Umbilical cord (tissue), 2 donors: ENCODE measurements at places on chromosomes 11 and 22. TPM values are rescaled to one million over a fixed set of nuclear protein-coding genes. Genes with fewer than 3 reads are reported as not detected.

Gene XKR3
- total RNA-seq = 9.4 TPM

Gene CLDN5
- 8.7 TPM for total RNA-seq

Gene KDM4E
- total RNA-seq = 4.6 TPM

Gene THRSP
- total RNA-seq = 3.1 TPM

Gene APLP2
- 374 TPM for total RNA-seq

Gene TEAD1
- 158 TPM for total RNA-seq

Gene KCNK4
- total RNA-seq = 3.6 TPM

Gene OSBP
- 38.5 TPM for total RNA-seq

Gene CHRDL2
- not detected for total RNA-seq

Gene FAM227A
- total RNA-seq = 3.1 TPM

Gene TTLL12
- 10.6 TPM for total RNA-seq

Gene BAIAP2L2
- not detected for total RNA-seq

Gene GAS2
- 7.7 TPM for total RNA-seq

Gene ADAMTS15
- total RNA-seq = 10.1 TPM

DNA sequence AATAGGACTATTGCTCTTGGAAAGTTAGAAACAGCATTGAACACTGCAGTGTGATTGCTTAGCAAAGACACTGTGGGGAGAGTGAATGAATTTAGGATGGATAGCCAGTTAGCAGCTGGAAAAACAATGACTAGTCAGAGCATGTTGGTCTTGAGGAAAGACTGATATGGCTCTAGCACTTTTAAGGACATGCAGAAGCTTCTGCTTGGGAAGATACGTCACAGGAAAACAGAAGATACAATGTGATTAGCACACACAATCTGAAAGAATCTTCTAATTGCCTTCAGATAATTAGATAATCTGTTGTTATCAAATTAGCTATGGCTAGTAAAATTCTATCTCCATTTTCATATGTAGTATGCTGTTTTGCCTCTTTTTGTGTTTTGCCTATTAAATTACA, 530.7 kb upstream of the CHORDC1 start:
- no peak for DNase-seq

DNA sequence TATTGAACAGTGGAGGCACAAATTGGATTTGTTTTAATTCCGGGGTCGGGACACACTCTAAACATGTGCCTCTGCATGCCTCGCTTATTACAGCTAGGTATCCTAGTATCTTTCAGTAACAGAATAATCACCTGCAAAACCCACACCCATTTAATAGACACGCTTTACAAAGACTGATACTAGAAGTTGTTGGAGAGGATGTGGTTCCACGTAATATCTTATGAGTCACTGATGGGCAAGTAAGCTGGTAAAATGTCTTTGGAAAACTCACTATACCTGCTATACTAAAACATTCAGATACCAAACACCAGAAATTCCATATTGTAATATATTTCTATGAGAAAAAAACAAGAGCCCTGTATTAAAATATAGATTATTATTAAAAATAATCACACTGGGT, 84.0 kb downstream of the GGTLC2 start:
- no peak for DNase-seq

DNA sequence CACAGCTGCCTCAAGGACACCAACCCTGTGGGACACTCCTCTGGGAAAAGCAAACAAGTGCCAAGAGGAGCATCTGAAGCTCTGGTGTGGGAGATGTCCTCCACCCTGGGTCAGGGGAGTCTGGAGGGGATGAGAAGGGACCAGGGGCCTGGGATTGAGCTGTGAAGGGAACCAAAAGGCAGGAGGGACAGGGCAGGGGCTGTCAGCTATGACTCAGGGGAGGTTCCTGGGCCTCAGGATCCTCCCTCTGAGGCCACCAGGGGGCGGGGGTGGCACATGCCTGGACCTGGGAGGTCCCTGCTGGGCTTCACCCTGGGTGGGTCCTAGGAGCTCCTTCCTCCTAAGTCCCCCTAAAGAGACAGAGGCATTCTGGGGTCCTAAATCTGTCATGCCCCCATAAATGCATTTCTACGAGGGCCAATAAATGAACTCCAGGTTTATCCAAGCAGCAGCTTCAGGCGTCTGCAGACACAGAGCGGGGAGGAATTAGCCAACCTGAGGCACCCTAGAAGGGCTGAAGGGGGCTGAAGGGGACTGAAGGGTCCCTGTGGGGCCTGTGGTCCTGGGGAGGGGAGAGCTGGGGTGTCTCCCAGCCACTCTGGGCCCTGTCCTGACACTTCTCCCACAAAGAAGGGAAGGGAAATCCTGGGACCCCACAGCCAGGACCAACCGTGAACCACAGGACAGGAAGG, 31.9 kb upstream of the IGLL5 start:
- DNase-seq = no peak

- no peak for DNase-seq
These were observed 2.5 kb upstream of the EHF start for GRCh38 chr11:34618406-34618805.

- DNase-seq = no peak
These were observed 139.6 kb downstream of the TRIM44 start for GRCh38 chr11:35802221-35802620.

- DNase-seq = peak; percentile 35
These were observed 1240.1 kb downstream of the LRRC4C start for GRCh38 chr11:40219401-40219800.

DNA sequence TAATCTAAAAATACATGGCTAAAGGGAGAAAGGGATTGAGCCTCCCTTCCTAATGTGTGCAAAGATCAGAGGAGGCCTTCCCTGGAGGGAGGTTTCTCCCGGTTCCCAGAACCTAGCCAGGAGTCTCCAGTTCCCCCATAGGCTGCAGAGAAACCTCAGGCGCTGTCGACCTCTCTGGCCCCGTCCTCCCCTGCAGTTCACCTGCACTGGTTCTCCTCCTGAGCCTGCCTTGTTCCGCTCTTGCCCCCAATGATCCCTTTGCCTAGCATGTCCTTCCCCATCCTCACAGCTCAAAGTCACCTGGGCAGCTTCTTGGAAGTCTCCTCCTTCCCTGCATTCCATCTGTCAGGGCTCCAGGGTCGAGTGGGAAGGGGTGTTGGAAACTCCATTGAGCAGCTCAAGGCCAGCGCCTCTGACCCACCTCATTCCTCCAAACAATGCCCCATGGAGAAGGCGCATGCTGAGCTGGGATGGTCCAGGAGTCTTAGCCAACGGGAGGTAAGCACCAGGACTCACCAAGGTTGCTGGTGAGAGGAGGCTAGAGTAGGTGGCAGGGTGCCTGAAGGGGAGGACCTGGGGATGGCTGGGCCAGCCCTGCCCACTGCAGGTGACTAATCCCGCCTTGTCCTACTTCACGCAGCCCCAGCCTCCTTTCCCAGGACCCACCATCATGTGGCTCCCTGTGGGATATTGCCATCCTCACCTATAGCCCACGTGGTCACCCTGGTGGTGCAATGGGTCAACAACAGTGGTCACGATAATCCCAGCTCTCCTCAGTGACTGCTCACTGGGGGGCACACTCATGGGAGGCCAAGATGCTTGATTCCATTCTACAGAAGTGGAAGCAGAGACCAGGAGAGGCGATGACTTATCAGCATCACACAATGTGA, 15.4 kb downstream of the RSPH14 start:
- no peak for DNase-seq

DNA sequence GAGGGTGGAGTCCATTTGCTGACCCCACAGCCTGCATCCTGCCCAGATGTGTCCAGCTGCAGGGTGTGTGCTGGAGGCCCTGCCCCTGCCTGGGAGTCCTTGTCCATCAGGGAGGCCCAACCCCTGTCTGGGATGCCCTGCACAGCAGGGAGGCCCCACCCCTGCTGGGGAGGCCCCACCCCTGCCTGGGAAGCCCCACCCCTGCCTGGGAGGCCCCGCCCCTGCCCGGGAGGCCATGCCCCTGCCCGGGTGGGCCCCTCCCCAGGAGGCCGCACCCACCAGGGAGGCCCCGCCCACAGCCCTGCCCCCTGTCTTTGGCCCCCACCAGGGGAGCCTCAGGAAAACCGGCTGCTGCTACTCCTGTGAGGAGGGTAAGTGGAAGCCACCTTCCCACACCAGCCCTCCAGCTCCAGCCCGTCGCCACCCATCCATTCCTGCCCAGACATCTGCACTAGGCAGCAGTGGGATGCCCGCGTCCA, 37.2 kb downstream of the MUC5B start:
- no peak for DNase-seq

DNA sequence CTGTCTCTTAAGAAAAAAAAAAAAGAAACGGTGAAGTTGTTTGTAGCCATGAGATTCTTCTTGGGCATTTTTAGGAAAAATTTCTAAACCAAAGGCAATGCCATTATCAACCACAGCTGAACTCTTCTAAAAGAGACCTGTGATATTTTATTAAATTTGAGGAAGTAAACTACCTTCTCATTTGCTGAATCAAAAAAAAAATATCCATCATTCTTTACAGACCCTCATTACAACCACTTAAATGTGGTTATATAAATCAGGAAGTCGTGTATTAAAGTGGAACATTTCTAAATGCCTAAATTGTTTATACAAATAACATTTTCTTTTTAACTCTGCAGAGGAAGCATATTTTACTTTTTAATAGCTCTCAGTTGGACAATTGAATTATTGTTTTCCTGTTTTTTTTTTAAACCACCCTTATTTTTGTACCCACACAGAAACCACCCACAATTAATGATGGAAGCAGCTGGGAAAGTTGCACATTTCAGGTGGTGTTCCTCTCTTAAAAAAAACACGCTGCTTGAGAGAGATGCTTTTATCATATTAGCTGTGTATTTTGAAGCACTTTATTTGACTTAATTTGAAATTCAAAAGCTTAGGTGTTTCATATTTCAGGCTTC, 91.2 kb downstream of the ARHGAP42 start:
- DNase-seq = no peak

DNA sequence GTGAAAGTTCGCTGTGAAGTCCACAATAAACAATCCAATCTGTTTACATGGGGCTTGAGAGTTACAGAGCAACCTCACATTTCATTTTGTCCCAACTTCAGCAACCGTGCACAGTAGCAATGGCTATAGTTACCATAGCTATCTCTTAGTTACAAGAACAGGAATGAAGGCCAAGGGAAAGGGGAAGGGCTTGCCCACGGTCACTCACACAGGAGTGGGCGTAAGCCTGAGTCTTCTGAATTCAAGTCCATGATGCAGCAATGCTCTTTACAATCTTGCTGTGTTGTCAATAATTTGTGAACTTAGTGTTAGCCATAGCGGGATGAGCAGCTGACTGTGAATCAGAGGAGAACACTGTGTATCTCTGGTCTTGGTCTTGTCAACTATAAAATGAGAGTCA, 102.9 kb downstream of the ADAMTS15 start:
- no peak for DNase-seq

DNA sequence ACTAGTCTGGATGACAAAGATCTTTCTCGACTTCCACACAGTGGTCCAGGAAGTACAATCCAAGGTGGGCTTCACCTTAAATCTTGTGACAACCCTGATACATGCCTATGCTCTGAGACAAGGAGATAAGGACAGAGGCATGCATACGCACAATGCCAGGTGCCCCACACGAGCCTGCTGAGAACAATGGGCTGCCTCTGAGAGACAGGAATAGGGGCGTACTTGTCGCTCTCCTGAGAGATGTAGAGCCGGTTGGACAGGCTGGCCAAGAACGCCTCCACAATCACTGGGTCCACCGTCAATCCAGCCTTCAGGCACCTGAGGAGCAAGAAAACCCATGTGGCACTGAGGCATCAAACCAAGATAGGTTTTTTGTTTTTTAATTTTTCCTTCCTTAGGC, 25.5 kb downstream of the SERPIND1 start:
- DNase-seq = peak; percentile 57

DNA sequence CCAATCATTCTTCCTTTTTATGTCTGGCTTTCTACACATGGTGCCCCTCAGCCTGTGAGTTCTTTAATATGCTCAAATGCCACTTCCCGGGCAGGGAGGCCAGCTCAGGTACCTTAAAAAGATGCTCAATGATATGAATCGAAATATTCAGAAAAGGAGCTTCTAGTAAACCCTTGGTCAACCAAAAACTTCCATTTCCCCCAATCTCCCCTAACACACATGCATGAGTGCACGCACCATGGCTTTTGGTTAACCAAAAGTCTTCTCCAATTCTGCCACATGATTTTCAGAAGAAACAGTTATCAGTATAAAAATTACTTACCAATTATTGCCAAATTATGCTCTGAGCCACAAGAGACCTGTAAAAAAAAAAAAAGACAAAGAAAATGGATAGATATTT, 135.0 kb downstream of the SERGEF start:
- DNase-seq = no peak

GRCh38 chr11:119912229-119912628, 183.2 kb upstream of the NECTIN1 start:
- DNase-seq = no peak

GRCh38 chr22:36846271-36846670, 14.5 kb upstream of the NCF4 start:
- DNase-seq = no peak

DNA sequence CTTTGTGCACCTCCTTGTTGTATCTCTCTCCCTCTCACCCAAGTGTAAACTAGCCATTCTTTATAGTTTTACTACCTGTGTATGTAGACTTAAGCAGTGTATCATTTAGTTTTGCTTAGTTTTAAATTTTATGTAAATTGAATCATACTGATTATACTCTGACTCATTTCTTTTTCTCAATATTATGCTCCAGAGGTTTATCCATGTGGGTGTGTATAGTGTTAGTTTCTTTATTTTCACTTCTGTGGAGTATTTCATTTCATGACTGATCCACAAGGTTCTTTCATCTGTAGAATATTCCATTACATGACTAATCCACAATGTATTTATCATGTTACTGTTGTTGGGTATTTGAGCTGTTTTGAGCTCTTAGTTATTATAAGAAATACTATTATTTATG, 62.0 kb downstream of the CCDC34 start:
- DNase-seq = no peak

DNA sequence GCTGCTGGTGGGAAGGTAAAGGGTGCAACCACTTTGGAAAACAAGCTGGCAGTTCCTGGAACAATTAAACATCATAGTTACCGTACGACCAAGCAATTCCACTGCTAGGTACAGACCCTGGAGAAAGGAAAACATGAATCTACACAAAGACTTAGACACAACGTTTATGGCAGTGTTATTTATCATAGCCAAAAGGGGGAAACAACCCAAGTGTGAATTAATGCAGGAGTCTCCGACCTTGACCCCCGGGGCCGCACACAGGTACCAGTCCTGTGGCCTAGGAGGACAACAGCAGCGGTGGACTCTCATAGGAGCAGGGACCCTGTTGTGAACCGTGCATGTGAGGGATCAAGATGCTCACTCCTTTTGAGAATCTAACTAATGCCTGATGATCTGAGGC, 22.5 kb downstream of the PRDM10 start:
- DNase-seq = no peak

- DNase-seq = no peak
These were observed 8.0 kb downstream of the ARHGAP1 start for GRCh38 chr11:46692450-46692849.

DNA sequence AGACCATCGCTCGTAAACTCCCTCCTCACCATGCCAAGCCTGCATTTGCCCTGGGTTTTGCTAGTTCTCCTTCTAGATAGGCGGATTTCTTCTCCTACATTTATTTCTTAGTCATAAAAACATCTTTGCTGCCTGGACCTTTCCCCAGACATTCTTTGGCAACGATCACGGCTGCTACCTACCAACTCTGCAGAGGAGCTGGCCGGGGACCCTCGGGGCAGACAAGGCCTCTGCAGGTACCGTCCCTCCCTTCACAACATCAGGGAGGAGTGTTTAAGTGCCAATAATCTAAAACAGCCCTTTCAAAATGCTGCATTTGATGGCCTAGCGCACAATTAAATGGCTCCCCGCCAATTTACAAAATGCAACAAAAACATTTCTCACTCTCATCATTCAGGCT, 34.4 kb downstream of the BRD1 start:
- no peak for DNase-seq
